ENCODE measurements at places on chromosomes 4 and X.
A peak's percentile ranks its signal among the peaks of the same experiment; 100 is the strongest.

DNA sequence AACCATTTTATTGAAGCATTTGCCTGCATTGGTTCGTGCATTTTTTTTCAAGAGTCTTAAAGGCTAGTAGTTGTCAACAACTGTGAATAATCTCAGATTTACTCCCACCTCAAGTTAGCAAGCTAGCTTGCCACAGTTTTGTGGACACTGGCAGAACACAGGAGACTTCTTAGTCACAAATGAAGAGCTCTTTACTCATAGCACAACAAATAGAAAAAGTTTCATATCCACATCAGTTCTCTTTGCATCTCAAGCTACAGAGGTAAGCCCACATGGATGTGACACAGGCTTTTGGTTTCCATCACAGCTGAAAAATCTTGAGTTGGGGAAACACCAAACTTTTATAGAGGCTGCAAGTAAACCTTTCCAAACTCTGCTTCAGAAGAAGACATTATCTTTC lies 2315.7 kb upstream of the TENM3 start:
- DNase-seq = no peak

DNA sequence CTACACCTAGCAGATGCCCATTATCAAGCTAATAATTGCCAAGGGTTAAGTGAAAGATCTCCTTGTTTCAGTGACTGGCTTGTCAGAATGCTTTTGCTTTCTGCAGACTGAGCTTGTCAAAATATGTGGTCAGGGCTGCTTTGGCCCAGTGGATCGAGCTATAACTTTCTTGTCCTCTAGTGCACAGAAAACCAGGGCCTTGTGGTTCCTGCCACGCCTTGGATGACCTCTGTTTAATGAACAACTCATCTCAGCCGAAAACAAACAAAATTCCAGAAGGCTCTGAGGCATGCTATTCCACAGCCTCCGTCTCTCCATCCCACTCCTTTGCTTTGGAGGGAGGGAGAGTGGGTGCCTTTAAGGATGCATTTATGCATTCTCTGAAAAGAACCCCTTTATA lies 11.3 kb downstream of the EVC start:
- peak; percentile 48 for DNase-seq

DNA sequence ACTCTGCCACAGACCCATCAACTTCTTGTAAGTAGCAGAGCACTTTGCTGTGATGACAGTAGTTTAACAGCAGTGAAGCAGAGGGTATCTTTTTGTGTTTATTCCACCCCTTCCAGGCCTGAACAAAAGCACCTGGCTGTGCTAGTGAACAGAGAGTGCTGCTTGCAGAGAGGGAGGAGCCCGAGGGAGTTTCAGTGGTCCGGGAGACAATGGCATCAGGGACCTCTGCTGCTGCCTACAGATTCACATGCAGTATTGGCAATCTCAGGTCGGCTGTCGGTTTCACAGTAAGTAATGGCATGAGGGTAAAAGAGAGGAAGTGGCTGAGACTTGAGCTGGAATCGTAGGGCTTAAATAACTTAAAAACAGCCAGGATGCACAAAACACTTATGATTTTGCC lies 755.8 kb downstream of the RPA4 start:
- DNase-seq = no peak

GRCh38 chr4:2798399-2799223 lies 5.7 kb downstream of the SH3BP2 start:
- DNase-seq = no peak

DNA sequence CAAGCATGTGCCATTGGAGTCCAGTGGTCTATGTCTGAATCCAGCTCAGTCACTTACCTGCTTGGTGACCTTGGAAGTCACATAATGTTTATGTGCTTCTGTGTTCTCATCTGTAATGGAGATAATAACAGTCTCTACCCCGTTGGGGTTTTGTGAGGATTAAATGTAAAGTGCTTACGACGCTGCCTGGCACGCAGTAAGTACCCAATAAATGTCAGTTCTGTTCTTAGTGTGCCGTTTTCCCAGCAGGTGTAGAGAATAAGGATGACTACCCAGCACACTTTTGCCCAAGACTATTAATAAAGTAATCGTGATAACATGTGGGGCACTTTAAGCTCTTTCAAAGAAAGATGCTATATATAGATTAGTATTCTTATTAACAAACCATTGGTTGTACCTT lies 56.7 kb downstream of the MTM1 start:
- no peak for DNase-seq

GRCh38 chr4:151321586-151321985 lies 3.8 kb downstream of the SH3D19 start:
- DNase-seq = no peak

DNA sequence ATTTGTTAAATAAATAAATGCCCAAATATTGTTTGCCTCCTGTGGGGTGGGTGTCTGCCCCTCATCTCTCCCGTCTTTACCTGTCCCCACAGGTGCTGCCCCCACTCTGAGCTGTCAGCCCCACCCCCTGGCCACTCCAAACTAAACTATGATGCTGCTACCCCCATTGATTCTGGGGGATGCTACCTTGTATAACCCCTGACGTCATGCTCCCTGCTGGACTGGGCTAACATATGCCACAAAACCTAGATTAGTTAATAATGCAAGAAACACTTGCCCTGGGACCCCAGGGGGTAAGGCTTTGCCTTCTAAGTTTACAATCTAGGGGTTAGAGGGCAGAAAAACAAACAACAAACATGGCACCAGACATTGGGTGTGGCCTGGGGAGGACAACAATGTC lies 58.6 kb downstream of the MSX1 start:
- no peak for DNase-seq

DNA sequence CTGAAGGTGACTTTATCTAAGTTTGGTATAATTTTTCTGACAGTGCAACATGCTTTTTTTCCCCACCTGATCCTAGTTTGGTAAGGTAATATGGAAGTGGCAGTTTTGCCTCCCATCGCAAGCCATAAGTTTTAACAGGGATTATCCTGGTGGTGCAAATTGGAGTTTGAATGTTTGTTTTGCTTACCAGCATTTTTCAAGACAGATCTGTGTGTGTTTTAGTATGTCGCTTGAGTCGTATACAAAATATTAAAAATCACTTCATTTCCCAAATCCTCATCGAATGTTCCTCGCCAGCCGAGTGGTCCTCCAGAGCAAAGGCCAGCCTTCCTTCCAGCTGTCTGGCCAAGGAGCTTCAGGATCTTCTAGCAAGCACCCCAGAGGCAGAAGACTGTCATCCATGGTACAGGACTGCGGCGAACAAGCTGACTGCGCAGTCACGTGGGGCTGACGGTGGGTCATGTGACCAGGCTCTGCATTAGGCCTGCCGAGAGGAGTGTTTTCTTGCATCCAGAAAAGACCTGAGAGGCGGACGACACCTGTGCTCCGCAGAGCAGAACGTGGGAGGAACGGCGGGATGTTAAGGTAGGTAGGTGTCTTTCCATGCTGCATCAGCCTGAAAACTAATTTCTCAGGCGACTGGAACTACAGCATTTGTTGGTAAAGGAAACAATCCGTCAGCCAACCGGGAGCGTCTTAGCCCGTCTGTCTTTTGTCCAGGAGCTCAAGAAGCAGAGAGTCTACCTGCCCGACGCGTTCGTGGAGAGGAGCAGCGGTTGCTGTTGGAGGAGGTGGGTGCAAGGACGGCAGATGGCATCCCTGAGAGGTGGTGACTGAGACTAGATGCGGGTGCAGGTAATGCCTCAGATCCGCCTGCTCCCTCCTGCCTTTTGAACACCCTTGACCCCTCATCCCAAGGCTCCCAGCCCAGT lies at the start of gene GPRASP3:
Gene GPRASP3 (plus strand): TSS at position 507 of the 932 bp plus-strand sequence. CDS start 28,253 bp downstream, outside the sequence.
- DNase-seq = peak; percentile 73

DNA sequence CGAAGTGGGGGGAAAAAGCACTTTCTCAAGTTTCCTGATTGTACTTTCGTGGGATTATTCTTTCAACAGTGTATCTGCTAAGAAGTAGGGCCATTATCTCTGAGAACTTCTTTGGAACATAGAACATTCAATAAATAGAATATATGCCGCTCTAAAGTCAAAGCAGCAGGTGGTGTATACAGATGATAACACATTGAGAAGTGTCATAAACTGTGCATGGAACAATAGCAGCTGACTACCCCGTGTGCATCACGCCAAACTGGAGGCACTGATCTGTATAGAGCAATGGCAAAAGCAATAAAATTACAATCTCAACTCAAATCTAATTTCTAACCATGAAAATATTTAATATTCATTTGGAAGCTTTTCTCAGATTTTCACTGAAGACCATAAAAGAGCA lies 175.3 kb downstream of the DCTD start:
- no peak for DNase-seq

- peak; percentile 2 for DNase-seq
Measured at GRCh38 chrX:80812176-80812575, 2.5 kb upstream of the BRWD3 start.
